ENCODE measurements at places on chromosomes 5 and 9.

DNA sequence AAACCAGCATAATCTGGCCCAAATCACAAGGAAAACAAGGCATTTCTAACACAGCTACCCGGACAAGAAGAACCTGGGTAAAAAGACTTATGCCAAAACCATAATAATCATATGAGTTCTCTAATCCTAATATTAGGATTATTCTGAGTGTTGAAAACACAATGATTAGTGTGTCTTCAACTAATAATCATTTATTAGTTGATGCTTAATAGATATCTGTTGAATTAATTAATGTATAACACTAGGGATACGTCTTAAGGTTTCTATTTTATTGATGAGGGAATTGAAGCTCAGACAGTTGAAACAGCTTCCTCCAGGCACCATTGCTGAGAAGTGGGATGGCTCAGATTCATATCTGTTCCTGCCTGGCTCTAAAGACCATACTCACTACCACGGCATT lies 112.2 kb downstream of the DOCK2 start:
- DNase-seq = no peak

DNA sequence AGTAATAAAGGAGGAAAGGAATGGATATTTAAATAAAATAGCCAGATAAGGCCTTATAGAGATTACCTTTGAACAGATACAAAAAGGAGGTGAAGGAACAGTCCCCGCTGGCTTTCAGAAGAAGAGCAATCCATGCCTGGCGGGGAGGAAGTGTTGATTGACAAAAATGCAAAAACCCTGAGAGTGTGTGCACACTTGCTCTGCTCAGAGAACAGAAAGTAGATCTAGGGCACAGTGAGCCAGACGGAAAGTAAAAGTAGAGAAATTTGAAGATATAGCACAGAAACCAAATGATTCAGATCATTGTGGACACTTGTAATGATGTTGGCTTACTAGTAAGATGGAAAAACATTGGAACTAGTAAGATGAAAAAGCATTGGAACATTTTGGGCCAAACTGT lies 720.6 kb downstream of the PTPRD start:
- no peak for DNase-seq

DNA sequence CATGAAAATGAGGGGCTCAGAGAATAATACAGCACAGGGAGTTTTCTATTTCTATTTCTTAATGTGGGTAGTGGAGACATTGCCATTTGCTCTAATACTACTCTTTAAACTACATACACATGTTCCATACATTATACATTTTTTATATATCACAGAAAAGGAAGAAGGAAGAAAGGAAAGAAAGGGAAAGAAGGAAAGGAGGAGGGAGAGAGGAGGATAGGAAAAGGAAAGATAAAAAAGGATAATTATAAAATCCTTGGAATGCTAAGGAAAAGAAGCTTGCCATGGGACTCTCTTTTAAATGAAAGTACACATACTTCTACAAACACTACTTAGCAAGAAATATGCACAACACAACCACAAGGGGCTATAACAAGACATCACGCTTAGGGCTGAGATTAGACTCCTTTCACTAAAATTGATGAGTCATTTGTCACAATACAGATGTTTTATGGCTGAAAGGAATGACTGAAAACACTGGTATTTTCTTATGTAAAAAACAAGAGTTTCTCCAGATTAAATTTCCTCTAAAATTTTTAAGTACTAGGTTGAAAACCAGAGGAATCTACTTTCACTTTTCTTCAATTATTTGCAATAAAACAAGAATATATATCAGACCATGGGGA lies 219.8 kb downstream of the ARL15 start:
- DNase-seq = no peak

DNA sequence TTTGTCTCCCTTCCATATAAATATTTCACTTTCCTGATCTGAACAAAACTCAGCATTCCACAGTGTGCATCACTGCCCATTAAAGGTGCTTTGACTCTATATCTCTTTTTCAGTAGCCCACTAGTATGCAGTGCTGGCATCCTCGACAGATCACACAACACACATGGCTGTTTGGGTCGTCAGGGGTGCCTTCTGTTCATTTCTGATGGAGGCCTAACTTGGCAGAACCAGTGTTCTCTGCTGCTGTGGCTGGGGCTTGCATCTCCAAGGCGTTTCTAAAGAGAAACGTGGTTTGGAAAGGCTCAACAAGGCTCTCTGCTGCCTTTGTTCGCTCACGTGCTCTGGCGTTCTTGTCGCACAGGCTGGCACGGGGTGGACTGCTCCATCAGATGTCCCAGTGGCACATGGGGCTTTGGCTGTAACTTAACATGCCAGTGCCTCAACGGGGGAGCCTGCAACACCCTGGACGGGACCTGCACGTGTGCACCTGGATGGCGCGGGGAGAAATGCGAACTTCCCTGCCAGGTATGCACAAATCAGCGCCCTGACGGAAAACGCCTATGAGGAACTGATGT lies 97.7 kb upstream of the PRRC1 start:
- DNase-seq = no peak

DNA sequence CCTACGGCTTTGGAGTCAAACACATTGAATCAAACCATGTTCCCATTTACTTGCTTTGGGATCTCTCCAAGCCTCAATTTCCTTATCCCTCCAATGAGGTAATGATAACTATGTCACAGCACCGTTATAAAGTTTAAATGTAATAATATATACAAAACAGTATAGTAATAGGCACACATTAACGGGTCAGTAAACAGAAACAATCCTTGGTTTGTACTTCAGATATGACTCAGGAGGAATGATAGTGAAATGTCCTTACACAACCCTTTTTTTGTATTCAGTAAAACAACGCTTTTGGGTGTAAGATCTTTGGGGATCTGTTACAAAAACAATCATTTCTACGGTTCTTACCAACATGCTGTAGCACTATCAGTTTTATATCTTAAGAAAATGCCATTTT lies 178.5 kb upstream of the GNA14 start:
- no peak for DNase-seq

DNA sequence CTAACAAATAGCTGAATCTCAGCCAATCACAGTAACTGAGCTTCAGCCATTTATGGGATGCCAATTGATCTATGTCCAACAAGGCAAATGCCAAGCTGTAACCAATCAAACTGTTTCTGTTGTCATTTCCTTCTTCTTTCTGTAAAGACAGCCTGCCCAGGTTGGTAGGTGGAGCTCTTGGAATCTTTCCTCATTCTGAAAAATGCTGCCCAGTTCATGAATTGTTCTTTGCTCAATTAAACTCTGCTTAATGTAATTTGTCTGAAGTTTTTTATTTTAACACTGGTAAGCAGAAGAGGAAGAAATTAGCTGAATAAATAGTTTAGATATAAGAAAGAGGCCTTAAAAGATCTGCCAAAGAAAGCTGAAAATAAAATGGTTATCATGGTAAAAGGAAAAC lies 1235.6 kb downstream of the EFNA5 start:
- DNase-seq = no peak

GRCh38 chr5:15604986-15605385 lies 105.0 kb downstream of the FBXL7 start:
- DNase-seq = no peak
